Fibroblast of skin of scalp (primary cell): ENCODE measurements at places on chromosomes 7 and 10.

DNA sequence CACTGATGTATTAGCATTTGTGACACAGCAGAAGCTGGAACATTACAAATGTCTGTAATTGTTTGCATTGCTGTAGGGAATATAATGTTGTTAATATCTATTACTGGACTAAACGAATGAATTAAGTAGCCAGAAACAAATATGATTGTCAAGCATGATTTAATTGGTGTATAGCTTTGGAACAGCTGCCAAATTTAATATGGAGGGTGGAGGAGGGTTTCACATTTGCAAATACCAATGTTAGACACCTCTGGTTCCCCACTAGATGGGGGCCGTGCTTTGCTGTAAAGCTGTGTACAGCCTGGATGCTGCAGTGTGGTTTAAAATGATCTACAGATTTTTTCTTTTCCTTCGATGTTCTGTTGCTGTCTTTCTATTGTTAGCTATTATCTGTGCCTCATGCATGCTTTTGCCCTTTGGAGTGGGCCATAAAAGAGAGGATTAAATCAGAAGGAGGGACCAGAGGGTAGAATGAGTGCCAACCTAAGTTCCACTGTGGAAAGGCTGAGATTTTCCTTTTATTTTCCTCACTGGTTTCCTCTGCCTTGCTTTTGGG is 23.1 kb downstream of the DNAJB9 start:
- DNase-seq = peak; percentile 25

- no peak for DNase-seq
Observed at GRCh38 chr10:127907411-127908105, 655 bp downstream of the PTPRE start.

DNA sequence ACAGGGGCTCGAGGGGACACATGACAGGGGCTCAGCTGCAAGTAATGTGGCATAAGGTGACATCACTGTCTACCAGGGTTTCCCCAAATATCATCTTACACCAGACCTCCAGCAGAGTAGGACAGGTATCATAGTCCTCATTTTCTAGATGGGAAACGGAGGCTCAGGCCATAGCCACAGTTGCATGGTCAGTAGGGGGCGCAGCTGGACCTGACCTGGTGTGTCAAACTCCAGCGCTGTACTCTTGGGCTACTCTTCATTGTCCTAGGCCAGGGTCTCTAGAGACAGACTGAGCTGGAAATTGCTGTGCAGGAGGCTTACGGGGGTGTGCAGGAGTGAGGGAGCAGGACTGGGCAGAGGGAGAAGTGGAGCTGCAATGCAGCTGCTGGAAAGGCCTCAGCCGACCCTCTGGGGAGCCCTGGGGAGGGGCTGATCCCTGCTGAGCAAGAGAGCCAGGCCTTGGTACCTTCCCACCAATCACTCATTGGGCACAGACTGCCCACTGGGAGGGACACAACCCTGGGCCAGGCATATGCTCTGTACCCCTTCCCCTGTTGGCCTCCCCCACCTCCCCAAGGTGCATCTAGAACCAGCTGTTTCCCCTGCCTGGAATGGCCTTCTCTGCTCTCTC is 89.9 kb downstream of the CDH23 start:
- peak; percentile 37 for DNase-seq

- DNase-seq = peak; percentile 20
Observed at GRCh38 chr7:151252961-151253711, 4.6 kb upstream of the SMARCD3 start.

DNA sequence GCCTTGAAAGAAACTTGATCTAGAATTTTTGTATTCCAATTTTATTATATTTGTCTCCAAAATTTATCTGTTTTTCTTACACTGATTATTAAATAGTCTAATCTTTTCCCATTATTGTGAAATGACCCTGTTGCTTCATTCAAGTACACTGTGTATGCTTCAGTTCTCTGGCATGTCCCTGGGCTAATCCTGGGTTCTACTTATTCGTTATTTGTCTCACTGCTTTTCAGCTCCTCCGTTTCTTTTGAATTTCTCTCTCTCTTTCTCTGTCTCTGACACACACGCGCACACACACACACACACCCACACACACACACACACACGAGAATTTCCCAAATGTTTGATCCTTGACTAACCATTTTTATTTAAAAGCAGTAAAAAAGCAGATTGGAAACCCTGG is 768.6 kb downstream of the NRG3 start:
- no peak for DNase-seq

DNA sequence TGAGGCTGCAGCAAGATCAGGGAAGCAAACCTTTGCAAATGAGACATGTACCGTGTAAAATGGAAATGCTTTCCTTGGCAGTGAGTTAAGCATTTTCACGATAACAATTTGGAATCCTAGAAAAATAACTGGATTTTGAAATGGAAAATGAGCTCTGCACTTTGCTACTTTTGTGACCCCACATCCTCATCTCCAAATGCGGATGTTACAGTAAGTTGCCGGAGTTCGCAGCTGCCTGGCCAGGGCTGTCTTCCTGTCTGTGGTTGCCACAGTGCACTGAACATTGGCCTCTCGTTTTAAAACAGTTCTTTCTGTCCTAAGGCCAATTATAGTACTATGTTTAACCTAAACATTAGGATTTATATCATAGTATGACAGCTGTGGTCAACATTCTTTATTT is 136.2 kb upstream of the FZD8 start:
- DNase-seq = no peak

GRCh38 chr7:38410056-38410455 is 136.6 kb upstream of the TARP start:
- no peak for DNase-seq

- peak; percentile 72 for DNase-seq
Observed at GRCh38 chr10:76149182-76149581, 717.8 kb downstream of the LRMDA start.

GRCh38 chr7:26580064-26580591 is 284.3 kb downstream of the SKAP2 start:
- DNase-seq = no peak

DNA sequence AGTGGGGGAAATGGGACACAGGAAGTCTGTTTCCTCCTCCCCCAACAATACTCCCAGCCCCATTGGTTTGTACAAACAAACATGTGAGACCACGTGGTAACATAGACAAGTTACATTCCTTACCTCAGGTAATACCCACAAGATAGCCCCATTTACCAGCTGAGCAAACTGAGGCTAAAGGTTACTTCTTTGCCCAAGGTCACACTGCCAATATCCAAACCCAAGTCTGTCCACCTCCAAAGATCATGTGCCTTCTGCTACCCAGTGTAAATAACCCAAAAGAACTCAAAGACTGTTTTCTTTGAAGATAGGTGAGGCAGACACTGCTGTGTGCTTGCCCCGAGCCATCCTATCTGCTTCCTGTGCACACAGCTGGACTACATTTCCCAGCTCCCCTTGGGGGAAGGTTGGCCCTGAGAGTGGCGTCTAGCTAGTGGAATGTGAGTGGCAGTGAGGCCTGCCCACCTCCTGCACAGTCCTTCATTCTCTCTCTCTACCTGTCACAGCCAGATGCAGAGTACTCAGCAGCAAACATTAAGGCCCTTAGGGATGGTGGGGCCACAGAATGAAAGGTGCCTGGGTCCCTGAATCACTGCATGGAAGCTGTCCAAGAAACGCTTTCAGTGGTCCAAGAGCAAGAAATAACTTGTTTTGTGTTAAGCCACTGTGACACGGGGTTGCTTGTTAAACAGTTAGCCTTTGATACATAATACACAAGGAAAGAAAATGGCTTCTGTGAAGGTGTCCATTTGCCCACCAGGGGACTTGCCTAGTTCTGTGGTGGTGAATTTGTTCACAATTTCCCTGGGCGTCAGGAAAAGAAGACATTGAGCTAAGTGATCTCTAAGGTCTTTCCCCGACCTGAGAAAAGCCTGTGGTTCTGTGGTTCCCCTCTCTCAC is 257.7 kb upstream of the NFE2L3 start:
- DNase-seq = peak; percentile 11

- no peak for DNase-seq
Observed at GRCh38 chr7:158432369-158433341, 155.0 kb downstream of the PTPRN2 start.

- DNase-seq = no peak
Observed at GRCh38 chr10:69315610-69316312, 37.5 kb downstream of the HK1 start.

DNA sequence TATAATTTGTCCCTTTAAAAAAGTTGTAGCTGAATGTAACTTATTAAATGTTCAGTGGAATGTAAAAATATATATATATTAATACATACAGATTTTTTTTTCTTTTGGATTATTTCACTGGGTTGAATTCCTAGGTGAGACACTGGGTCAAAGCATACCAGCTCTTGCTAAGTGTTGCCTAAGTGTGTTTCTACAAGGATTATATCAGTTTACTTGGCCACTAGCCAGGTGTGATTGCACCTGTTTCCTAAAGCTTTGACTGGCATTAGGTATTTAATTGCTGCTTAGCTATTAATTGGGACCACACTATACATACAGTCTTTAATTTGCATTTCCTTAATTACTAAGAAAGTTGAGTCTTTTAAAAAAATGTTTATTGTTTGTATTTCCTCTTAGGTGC is 5.5 kb upstream of the ELOVL3 start:
- DNase-seq = no peak

DNA sequence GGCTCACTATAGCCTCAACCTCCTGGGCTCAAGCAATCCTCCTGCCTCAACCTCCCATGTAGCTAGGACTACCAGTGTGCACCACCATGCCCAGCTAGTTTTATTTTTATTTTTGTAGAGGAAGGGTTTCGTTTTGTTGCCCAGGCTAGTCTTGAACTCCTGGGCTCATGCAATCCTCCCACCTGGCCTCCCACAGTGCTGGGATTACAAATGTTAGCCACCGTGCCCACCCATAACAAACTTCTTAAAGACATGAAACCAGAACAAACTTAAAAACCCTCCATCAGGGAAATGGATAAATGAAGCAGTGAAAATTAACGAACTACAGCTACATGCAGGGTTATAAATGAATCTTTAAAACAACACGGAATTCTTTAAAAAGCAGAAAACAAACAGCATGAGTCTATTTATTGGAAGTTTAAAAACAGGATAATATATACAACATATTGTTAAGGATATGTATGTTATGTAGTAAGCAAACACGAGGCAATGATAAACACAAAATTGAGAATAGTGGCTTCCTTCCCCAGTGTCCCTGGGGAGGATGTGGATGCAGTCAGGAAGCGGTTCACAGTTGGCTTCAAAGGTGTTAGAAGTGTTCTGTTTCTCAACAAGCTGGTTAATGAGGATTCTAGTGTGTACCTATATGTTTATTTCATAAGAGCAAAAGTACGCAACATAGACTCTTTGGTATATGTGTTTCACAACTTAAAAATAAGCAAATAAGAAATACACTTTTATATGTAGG is 128.2 kb upstream of the IMMP2L start:
- no peak for DNase-seq

GRCh38 chr10:12387561-12388210 is 38.3 kb downstream of the CAMK1D start:
- DNase-seq = no peak

DNA sequence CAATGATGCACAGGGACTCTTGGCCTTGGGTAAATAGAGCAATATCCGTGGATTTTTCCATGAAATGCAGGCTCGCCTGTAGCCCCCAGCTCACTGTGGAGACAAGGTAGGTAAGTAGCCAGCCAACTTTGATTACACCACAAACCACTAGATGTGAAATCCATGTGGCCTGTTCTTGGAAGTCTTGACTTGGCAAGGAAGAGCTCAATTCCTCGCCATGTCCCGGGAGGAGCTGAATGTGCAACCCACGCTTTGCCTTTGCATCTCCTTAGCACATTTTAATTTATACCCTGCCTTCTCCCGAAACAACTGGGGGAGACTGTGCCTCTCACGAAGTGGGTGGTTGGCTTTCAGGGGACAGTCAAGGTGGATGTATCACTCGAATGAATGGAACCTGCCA is 347.7 kb upstream of the MKI67 start:
- no peak for DNase-seq

DNA sequence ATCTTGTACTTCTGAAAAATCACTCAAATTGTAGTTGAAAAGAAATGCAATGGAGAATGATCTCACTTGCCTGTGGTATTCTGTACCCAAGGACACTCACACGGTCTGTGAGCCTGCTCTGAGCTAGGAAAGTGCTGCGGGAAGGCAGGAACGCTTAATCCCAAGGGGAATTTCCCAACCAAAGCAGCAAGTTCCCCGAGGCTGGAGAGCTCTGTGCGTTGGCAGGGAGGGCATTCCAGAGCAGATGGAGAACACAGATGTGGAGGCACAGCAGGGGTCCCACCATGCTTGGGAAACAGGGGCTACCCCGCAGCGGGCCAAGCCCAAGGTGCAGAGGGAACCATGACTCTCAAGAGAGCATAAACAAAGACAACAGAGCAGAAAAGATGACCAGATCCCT is 13.6 kb downstream of the SVIL start:
- DNase-seq = peak; percentile 90

- no peak for DNase-seq
Observed at GRCh38 chr7:123435080-123435700, 99.2 kb downstream of the IQUB start.

- no peak for DNase-seq
Observed at GRCh38 chr7:472640-472957, 47.0 kb downstream of the PDGFA start.

DNA sequence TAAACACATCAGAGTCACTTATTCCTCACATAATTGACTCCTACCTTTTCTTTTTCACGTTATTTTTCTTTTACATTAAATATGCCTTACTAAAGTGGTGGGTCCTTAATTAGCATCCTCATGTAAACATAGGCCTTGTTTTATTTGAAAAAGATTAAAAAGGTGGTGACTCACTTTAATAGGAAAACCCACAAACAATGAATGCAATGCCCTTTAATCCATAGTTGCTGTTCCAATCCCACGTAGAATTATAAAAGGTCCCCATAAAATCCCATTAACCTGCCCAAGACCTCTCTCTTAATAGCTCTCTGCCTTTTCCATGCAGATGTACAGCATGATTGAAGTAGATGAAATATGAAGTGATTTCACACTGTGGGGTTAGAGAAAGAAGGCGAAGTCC is 32.2 kb downstream of the SLC16A12 start:
- no peak for DNase-seq

- DNase-seq = no peak
Observed at GRCh38 chr7:4689668-4690067, 7.6 kb downstream of the FOXK1 start.

GRCh38 chr7:132373879-132374278 is 202.4 kb downstream of the PLXNA4 start:
- no peak for DNase-seq
